ENCODE measurements at places on chromosomes 16 and 17.

DNA sequence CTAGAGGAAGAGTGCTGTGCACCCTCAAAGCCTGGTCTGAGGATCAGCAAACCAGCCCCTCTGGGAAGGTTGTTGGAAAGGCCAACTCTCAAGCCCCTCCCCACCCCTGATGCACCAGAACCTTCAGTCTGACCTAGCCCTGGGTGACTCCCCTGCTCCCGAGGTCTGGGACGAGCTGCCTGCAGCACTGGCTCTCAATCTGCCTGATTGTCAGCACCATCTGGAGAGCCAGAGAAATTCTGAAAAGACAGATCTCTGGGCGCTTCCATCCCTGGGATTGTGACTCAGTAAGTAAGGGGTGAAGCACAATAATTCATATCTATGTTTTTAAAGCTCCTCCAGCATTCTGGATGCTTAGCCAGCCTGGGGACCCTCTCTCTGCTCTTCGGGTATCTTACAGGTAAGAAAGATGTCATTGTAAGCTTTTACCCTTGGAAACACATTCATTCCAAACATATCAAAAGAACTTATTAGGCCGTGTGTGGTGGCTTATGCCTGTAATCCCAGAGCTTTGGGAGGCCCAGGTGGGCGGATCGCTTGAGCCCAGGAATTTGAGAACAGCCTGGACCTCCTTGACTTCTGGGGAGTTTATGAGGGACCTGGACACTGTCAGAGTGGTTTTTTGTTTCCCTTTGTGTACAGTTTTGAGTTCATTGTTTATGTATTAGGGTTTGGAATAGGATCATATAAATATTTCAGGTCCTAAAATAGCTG lies 147.5 kb downstream of the KCNJ12 start:
- no peak for DNase-seq

DNA sequence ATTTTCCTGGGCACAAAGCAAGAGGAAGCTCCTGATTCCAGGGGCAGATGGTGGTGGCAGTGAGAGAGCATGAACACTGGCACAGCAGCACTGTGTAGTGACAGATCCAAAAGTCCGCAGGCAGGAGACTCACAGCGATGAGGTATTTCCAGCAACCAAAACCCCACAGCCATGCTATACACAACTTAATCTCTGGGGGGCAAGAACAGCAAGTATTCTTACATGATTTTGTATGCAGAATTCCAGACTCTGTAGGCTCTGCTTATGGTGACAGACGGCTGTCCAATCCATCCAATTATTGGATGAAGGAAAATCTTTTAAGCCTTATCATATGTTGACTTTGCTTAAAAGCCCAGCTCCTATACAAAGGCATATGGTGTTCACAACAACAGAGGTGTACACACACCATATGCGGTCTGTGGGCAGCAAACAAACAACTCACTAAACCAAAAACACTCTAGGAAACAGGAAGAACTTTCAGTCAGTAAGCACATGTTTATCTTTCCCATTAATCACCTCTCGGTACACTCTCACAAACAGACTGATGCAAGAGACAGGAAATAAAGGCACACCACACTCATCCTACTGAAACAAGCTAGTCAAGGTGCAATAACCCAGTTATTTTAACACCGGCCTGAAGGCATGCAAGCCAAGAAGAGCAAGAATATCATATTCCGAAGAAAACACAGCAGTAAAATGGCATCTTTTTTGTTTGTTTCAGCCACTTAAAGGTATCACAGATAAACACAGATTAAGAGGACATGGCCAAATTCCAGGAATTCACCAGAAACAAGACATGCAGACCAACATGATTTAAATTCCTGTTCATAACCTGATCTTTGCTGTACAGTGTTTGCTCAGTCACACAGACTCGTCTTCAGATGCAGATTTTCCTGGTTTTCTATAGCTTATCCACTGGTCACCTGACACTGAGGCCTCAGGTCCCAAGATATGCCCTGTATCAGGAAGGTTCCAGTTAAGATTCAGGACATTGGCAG lies 47.8 kb downstream of the ERN1 start:
- DNase-seq = no peak

- no peak for DNase-seq
Observed at GRCh38 chr16:51831595-51832367, 680.7 kb upstream of the SALL1 start.

GRCh38 chr16:68756239-68756915 lies 19.3 kb downstream of the CDH1 start:
- DNase-seq = no peak

GRCh38 chr16:82833378-82833993 lies 206.7 kb downstream of the CDH13 start:
- no peak for DNase-seq

DNA sequence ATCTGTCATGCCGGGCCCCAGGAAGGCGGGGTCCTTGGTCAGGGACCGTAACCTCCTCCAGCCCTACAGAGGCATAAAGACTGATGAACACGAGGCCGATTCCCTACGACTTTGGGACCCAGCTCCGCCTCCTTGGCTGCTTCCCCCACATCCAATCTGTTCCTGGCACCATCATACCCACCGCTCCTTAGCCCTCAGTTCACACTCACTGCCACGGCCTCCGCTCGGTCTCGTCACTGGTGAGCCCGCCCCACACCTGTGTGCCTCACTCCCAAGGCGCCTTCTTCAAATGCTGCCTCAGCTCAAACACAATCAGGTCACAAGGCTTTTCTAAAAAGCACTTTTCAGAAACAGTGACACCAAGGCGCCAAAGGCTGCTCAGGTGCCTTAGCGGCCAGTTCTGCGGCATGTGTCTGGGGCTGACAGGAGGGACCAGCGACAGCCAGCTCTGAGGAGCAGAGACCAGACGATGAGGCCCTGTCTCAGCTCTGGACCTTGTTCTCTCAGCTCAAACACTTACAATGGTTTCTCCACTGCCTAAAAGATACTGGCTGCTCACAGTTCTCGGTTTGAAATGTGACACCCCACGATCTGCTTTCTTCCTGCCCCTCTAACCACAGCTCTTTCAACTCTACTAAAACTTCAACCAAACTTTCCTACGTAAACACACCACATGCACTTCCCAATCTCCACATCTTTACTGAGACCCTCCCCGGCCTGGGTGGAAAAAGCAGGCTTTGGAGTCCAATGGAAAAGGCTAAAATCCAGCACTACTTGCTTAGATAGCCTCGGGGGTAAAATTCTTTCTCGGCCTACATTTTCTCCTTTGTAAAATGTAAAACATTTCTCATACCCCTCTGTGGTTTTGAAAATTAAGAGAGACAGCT lies 33.2 kb downstream of the CYB5D2 start:
- no peak for DNase-seq

DNA sequence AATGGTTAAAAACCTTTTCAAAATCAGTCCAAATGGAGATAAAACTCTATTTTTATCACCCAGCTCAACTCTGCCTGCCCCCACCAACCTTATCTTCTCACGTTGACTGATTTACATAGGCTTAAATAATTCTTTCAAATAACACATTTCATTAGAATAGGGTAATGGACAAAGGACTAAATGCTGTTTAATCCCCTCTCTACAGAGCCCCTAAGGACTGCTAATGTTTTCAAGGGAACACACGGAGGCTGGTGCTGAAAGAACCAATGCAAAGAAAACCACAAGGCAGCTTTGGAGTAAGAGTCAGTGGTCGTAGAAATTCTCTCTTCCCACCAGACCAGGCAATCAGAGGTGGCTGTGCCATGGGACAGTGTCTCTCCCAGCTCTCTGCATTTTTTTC lies 445.7 kb upstream of the MAF start:
- no peak for DNase-seq

DNA sequence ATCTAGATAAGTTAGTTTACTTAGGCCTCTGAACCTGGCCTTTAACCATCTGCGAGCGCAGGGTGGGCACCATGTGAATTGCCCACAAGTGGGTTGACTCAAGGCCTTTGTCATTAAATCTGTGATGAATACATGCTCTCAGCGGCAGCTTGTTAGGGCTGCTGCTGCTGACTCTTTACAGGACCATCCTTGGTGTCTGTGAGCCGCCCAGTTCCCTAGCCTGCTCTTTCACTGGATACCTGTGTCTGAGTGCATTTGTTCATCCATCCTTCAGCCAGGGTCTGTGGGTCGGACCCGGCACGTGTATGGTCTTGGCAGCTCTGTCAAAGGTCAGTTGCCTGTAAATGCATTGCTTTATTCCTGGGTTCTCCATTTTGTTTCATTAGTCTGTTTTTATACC lies 321.3 kb downstream of the CNTNAP4 start:
- DNase-seq = no peak

GRCh38 chr17:29389982-29390850 lies at the start of gene TAOK1:
TSS of gene TAOK1 (plus strand) at chr17:29390363. CDS start at chr17:29451549, 61,186 bp downstream.
- DNase-seq = peak; percentile 99

DNA sequence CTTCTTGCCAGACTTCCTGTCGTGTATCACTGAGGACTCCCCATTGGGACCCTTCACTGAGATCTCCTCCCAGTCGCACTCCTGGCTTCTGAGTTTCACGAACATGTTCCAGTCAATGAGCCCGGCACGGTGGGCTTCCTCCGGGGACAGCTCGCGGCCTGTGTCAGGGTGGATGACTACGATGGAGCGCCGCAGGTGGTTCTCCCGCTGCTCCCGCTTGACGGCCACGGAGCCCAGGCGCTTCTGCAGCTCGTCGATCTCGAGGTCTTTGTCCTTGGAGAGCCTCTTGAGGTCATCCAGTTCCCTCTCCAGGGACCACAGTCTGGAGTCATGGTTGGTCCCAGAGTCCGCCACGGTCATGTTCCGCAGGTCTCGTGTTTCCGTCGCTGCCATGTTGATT lies 36.2 kb downstream of the UBN1 start:
- DNase-seq = no peak

DNA sequence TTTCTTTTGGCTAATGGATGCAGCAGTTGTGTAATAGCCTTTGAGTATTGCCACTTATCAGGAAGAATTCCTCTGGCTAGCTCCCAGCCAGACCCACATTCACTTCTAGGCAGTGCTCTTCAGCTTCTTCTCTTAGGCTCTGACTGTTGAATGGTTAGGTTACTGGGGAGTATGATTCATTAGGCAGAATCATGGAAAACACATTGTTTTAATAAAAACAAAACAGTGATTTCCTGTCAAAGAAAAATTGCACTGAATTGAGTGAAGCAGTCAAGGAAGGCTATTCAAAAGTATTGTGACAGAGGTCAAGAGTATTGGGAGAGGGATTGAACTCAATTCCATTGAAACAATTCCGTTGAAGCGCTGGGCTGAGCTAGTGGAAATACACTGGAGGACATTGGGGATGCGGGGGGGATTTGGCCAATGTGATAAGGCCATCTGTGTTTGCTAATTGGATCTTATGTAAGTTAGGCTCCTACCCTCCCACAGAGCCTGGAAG lies 68.0 kb downstream of the CNTNAP4 start:
- no peak for DNase-seq

DNA sequence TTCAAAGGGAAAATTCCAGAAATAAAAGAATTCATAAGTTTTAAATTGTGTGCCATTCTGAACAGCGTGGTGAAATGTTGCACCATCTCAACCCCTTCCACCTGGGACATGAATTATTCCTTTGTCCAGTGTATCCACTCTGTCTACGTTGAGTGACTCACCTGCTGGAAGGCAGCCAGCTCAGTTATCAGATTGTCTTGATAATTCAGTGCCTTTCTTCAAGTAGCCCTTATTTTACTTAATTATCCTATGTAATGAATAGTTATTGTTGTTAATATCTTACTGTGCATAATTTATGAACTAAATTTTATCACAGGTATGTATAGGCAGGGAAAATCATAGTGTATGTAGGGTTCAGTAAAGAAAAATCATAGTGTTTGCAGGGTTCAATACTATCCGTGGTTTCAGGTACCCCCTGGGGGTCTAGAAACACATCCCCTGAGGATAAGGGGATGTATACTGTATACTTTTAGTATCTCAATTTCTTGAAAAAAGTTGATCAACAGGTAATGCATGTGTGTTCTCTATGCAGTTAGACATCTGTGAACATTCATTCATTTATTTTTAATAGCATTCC lies 7.7 kb upstream of the PCTP start:
- no peak for DNase-seq

- peak; percentile 84 for DNase-seq
Observed at GRCh38 chr16:11255737-11256660, at the start of gene SOCS1. TSS of gene SOCS1 (minus strand) at chr16:11256204. CDS start at chr16:11255478, 726 bp downstream.

- no peak for DNase-seq
Observed at GRCh38 chr16:9081158-9081557, 10.3 kb upstream of the HAPSTR1 start.

DNA sequence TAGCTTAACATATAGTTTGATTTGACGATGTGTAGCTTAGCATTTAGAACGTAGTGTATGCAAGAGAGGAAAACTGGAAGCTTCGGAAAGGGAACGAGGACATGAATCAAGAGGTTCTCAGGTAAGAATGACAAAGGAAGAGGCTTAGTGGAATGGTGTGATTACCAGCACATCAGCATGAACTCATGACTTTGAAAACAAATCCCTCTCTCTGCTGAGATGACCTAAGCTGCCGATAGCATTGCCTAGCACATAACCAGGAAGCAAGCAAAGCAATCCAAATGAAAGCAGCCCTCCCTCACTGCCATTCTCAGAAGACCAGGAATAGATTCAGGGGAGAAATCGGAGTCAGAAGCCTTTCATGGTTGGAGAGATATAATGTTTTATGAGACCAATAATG lies 51.3 kb upstream of the CCL1 start:
- no peak for DNase-seq

GRCh38 chr16:10485698-10486382 lies 94.6 kb downstream of the EMP2 start:
- DNase-seq = no peak

DNA sequence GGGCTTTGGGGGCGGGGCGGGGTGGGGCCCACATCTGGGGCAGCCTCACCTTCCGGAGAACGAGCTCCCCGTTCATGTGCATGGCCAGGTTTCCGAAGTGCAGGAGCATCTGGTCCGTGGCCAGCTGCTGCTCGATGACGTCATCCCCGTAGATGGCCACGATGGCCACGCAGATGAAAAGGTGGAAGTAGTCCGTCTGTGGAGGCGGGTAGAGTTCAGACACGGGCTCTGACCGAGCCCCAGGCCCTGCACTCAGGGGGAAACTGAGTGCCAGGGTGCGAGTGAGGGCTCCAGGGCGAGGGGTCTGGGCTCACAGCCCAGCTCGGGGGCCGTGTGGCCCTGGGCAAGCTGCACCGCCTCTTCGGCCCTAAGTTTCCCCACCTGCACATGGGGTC lies 93.7 kb downstream of the TBC1D16 start:
- no peak for DNase-seq

DNA sequence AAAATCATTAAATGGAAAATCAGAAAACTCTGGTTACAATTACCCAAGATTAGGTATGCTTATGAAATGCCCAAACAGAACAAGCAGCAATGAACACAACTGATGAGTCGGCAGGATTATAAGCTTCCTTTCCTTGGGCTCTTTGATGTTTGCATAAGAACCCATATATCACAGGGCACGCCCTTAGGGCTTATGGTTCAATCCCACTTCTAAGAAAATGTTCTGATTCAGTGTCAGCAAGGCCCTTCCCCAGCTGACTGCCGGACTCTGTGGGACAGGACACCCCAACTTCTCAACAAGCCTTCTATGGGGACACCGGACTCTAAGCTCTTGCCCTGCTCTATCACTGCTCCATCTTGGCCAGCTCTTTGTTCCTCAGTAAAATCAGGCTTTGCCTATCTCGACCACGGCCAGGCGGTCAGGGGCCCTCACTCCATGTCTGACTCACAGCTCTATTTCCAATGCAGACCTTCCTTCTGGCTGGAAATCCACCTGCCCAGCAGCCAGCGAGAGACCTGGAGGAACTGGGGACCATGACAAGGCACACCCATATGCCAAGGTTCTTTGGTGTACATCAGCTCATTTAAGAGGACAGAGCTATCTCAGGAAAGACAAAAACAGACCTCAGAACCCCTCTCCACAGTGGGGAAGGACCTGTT lies 26.8 kb downstream of the LITAFD start:
- no peak for DNase-seq

GRCh38 chr16:57577691-57578224 lies 35.3 kb downstream of the ADGRG5 start:
- no peak for DNase-seq

GRCh38 chr16:14148569-14148968 lies 77.5 kb downstream of the MRTFB start:
- no peak for DNase-seq

Measured in dorsolateral prefrontal cortex (tissue), 122 donors.